ENCODE measurements at places on chromosomes 2 and 18.

DNA sequence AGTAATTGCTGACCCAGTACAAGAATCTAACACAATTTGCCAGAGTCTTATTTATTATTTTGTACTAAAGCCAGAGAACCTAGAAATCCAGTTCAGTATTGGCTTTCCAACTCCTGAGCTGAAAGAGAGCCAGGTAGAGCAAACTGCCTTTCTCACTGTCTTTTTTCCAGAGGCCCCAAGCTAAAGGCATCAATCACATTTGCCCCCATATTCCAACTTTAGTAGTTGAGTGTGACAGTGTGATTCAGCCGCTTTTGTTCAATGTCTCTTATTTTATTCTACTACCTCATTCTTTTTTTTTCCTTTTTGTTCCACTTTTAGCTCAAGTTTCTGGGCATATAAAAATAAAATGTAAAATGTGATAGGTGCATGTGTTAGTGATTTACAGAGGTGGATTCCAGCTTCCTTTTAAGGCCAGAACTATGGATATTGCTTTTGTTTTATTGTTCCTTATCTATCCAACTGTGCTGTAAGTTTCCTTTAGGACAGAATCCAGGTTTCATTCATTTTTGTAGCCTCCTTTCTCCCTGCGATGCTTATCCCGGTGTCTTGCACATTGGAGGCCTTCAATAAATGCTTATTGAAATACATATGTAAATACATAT, 153.0 kb downstream of the ZEB2 start:
- DNase-seq = no peak

DNA sequence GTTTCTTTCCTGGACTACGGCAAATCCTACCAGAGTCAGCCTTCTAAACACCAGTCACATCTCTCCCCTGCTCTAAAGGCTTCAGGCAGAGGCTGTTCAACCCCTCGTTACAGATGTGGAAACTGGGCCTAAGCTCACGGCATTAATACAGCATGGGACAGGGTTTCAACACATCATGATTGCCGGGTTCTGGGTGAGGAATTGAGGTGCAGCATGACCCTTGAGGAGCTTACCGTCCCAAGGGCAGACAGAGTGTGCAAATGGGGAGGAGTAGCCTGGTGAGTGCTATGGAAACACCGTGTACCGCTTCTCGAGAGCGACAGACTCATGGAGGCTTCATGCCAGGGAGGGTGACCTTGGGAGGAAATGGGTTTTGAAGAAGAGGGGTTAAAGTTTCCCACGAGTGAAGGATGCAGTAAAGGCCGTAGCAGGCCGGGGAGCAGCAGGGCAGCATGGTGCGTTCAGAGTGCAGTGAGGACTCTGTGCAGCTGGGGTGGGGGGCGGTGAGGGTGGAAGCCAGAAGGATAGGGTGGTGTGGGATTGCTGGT, 51.1 kb downstream of the TGOLN2 start:
- DNase-seq = no peak

GRCh38 chr18:68484241-68484640, 230.7 kb downstream of the TMX3 start:
- DNase-seq = no peak

DNA sequence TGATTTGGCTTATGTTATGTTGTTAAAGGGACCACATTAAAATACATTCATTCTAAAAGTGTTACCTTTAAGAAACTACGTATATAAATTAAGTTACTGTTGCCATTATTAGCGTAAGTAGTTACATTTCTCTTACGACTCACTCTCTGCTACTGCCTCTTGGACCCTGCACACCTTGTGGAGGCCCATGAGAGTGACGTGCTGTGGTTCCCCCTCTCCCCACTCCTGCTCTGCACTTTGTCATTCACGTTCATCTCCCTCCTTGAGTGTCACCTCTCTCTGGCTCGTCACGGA, 830 bp upstream of the MERTK start:
- DNase-seq = no peak

DNA sequence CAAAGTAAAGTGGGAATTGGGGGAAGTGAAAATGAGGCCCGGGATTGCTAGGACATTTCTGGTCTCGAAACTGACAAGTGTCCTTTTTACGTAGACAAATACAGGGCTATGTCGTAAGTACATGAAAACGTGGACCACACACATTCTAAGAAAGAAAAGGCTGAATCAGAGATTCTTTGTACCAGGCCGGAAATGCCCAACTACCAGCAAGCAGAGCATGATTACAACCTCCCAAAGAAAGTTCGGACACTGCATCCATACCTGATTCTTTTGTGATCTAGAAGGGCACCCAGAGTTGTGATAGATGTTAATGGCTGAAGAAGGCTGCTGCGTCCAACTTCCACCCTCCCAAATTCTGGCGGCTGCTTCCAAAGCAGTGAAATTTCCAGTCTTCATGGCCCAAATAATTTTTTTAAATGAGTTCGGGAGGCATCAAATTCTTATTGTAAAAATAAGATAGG, 1.7 kb downstream of the RBMS1 start:
- DNase-seq = no peak

Data from Ammon's horn (tissue), 1 donor.